ENCODE measurements at places on chromosomes 16 and 17.

- no peak for DNase-seq
These were observed 199.3 kb downstream of the CCDC182 start for GRCh38 chr17:57545731-57546342.

- no peak for DNase-seq
These were observed 15.0 kb upstream of the NTN1 start for GRCh38 chr17:9006175-9006767.

GRCh38 chr17:69714669-69715068 lies 300.2 kb downstream of the MAP2K6 start:
- DNase-seq, result no peak

DNA sequence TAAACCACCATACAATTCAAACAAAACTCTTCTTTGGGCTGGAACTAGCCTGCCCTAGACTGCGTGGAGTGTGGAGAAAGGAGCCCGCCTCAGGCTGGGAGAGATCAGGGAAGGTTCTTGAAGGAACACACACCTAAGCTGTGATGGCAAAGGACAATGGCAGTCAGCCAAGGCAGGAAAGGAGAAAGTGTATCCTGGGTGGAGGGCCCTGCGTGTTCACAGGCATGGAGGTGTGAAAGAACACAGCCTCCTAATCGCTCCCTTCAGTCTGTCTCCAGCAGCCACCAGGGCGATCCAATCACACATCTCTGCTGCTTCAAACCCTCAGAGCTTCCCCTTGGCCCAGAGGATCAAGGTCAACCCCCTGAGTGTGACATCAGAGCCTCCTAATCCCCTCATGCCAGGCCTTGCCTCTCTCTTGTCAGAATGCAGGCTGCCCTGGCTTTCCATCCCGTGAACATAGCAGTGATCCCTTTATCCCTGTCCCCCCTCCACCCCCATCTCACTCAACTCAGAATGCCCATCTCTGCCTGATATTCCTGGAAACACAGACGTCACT lies 173.0 kb downstream of the KATNIP start:
- no peak for DNase-seq

GRCh38 chr17:68973098-68973846 lies 18.1 kb upstream of the ABCA8 start:
- no peak for DNase-seq

Data from NCI-H187 treated with DMSO at 0.1 percent for 48 hours (cell line).